CD4-positive, alpha-beta T cell treated with Interferon alpha-2 for 1 hour (primary cell): ENCODE measurements at places on chromosomes 5 and 9.
A peak's percentile ranks its signal among the peaks of the same experiment; 100 is the strongest.

GRCh38 chr9:88724331-88724730, 189.4 kb downstream of the NXNL2 start:
- DNase-seq, result no peak

GRCh38 chr5:135034963-135035677, 1.1 kb upstream of the PITX1 start:
- no peak for DNase-seq

- DNase-seq, result no peak
These were observed 37.1 kb upstream of the TNC start for GRCh38 chr9:115155037-115155436.

- no peak for DNase-seq
These were observed 94.2 kb downstream of the TMEM174 start for GRCh38 chr5:73266925-73267765.

DNA sequence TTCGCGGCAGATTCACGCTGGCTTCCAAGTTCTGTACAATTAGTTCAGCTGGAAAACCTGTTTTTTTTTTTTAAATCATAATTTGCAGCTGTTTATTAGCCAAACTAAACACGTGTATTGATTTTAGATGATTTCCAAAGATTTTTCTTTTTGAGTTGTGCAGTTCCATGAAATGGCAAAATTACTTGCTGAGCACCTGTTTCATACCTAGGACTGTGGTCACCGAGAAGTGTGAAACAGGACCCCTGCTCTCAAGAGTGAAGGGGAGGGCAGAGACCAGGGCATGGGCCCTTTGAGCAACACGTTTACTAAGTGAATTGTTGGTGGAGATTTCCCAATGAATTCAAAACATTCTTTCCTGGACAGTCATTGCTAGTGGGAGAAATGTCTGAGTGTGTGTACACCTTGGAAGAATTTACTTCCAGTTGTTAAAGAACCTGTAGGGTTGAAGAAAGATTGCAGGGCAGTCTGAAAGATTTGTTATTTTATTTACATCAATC, 688 bp downstream of the SNX24 start:
- peak; percentile 10 for DNase-seq

DNA sequence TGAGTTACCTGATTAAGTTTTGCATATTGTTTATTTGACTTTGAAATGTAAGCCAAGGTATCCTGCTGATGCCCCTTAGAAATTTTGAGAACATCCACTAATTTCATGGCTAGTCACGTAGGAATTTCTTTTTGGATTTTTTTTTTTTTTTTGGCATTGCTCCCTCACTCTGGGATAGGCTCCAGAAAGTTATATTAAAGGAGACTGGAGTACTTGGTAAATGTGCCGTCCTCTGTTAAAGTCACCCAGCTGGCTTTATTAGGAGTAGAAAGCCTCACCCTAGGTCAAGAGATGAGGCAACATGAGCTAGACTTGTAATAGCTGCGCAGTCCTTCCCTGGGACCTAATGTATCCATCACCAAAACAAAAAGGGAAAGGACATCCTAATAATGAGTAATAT, 3.1 kb downstream of the KCTD16 start:
- no peak for DNase-seq
